ENCODE measurements at places on chromosomes 12 and 14.

- DNase-seq: no peak
Measured at GRCh38 chr14:52868911-52869618, 77.7 kb upstream of the GNPNAT1 start.

- DNase-seq: no peak
Measured at GRCh38 chr12:10952645-10953044, 13.6 kb upstream of the TAS2R14 start.

DNA sequence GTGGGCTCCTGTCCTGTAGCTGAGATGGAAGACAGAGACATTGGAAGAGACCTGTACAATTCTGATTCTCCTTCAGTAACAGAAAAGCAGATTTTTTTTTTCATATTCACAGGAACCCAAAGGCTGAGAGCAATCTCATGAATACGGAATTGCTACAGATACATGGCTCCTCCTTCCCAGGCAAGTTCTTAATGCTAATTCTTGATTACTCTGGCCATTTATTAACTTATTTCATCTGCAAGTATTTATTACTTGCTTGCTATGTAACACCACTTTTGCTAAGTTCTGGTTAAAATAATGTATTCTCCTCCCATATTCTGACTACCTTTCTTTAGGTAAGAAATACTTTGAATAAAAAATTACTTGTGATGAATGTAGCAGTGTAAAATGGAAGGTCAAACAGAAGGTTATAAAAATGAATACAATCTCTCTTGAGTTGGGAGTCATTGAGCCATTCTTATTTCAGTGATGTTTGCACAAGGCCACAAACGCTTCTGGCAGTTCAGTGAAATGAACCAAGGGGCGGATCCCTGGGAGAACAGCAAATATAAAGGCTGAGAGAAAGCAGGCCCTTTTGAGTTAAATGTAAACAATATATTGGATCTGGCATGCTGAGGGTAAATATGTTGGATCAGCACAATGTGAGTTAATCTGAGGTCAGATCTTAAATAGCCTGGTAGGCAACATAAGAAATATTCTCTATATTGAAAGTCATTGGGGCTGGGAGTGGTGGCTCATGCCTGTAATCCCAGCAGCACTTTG is 37.6 kb downstream of the MUCL1 start:
- peak; percentile 85 for DNase-seq

DNA sequence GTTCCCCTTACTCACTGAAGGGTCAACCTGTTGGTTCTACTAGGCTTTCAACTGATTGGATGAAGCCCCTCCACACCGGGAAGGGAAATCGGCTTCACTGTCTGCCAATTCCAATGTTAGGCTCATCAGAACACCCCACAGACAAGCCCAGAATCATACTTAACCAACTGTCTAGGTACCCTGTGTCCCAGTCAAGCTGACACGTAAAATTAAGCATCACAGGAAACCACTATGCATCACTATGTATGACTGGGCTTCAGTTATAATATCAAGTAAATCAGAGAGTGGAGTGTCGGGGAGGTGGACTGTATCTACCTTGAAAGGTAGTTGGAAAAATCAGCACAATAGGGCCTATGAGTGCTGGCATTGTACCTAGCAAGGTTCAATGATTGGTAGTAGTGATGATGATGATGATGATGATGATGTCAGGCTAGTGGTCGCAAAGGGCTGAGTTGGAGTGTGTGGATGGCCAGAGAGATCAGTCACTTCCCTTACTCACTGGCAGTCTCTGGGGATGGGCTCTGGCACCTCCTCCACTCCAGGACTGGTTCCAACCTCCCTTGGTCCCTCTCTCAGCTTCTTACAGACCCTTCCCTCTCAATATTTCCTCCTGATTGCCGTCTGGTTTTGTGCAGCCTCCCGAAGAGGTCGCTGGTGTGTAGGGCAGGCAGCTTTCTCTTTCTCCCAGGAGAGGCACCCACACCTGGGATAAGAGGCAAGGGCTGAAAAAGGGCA is 3.3 kb upstream of the ATG101 start:
- DNase-seq: no peak

DNA sequence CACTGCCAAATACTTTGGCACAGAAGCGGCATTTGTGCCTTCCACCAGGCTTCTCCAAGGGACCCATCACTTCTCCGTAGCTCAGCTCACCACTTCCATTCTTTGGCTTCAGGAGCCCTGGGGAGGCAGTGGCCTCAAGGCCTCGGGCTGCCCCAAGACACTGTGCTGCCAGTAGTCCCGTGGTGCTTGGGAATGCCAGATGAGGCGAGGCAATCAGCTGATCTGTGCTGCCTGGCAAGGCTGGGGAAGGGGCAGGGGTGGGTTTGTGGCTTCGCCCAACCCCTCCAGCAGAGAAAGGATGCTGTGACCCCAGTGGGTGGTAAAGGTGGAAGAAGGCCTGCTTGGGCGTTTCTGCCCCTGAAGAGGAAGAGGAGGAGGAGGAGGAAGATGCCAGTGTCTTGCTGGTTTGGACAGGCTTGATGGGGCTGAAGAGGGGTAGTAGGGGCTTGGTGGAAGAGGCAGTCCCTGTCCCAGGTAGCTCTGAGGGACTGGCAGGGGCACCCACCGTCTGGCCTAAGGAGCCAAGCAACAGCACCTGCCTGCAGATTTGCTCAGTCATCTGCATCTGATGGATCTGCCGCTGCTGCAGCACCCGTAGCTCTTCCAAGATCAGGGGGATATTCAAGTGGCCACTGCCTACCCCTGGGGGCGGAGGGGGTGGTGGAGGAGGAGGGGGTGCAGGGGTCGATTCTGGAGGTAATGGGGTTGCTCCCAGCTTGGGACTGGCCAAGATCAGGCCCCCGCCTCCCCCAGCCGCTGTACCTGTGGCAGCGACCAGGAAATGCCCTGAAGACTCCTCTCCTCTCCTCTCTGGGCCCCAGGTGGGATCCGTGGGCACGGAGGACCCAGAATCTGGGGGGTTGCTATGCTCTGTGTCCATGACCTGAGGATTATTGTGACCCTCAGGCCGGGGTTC is 1.3 kb downstream of the SALL2 start:
- no peak for DNase-seq

DNA sequence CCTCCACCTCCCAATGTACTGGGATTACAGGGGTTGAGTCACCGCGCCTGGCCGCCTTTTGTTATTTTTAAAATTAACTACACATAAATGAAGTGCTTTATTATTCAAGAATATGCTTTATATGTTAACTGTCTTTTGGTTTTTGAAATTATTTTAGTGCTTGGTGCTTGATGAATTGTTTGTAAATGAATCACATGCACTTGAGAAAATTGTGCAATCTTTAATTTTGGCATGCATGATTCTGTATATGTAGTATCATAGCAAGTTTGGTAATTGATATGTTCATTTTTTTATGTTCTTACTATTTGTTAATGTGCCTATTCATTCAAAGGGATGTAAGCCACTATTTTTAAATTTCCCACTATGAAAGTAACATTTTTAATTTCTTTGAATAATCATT is 440.9 kb downstream of the NAV3 start:
- no peak for DNase-seq

GRCh38 chr14:92658160-92658559 is 90.3 kb downstream of the LGMN start:
- DNase-seq: no peak

DNA sequence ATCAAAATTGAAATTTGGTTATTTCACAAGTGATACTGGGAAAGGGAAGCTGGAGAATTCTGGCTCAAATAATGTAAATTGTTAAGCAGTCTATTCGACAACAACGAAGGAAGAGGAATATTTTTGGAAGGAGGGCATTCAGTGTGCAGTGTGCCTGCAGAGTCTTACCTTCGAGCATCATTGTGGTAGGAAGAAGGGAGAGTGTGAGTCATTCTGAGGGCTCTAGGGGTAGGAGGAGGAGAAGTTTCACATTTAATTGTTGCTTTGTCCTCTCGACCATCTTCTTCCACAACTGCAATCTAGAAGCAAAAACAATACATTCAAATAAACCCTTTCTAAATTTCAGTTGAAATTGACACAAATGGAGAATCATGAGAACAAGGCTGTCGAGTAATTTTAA is 263.0 kb downstream of the ACSS3 start:
- no peak for DNase-seq

GRCh38 chr12:88245905-88246304 is 103.8 kb downstream of the TMTC3 start:
- DNase-seq: no peak

Data from NCI-H1105 treated with DMSO at 0.1 percent for 48 hours (cell line).